ENCODE measurements at places on chromosomes 1 and 21.

DNA sequence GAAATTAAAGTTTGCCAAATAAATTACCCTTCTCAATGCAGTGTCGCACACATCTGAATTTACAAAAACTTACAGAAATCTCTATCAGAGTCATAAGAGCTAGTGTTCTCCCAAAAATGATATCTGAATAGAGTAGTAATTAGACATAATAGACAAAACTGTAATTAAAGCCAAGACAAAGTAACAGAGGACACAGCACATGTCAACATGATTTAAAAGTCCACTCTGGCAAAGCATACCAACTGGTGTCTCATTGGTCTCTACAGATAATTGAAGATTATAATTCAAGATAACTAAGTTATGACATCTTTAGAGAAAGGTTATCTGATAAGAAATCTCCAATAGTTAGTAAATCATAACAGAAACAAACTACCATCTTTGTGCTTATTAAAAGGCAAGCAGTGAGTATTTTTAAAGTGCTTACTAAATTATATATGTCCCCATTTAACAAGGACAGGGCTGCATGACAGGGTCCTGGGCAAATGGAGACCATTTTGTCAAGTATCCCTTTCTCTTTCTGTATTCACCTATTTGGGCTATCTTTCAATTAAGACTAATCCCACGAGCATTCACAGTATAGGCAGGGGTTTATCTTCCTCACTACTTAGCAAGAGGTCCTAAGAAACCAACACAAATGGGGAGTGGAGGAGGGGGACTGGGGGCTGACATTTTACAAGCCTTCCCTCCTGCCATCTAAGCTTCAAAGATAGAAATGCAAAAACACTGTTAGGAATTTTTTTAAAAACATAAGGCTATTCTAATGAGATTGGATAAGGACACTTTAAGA, 26.0 kb downstream of the PTP4A2 start:
- no peak for DNase-seq

DNA sequence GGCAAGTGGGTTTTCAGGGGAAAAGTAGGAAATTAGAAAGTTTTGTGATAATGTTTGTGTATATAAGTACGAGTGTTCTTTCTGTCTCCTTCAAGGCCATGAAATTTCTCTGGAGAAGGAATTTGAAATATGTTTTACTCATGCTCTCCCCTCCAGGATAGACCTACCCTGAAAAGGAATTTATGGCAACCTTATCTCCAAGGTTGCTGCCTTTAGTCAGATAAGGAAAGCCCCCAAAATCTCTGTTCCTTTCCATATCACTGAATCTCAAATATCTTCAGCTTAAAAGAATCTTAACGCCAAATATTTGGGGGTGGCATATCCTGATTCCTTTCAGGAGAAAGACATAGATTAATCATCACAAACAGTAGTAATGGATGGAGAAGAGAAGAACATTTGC, 499 bp upstream of the C4BPB start:
- no peak for DNase-seq

DNA sequence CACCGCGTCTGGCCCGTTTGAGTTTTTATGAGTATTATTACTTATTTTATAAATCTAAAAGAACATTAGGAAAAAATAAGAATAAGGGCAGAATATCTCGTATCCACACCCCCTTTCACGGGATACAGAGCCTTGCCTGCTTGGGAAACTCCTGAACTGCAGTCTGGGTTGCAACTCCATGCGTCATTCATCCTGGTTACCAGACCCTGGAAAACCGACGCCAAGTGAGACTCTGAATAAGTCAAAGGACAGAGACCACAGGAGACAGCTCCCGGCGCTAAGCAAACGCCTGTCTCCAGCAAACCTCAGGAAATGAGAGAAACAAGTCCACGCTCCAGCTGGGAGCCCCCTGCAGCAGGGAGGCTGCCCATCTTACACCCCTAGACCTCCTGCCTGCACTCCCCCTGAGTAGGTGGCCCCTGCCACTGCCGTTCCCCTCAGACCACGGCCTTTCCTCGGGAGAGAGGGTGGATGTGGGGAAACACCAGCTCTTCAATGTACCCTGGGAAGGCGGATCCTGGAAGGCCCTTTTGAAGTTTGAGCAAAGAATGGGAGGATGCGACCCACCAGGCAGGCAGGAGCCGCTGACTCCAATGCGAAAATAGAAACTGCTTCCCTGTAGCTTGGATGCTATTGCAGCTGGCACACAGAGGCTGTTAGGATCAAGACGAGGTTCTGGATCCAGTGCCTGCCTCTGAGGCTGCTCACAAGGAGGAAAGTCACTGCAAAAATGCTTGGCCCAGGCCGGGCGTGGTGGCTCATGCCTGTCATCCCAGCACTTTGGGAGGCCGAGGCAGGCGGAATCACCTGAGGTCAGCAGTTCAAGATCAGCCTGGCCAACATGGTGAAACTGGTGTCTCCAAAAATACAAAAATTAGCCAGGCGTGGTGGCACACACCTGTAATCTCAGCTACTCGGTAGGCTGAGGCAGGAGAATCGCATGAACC, 37.7 kb upstream of the GPR157 start:
- DNase-seq, result peak; percentile 77

GRCh38 chr21:31866077-31866511, 6.7 kb upstream of the HUNK start:
- DNase-seq, result peak; percentile 10

GRCh38 chr1:212721388-212722247, 22.0 kb upstream of the BATF3 start:
- DNase-seq, result peak; percentile 36

DNA sequence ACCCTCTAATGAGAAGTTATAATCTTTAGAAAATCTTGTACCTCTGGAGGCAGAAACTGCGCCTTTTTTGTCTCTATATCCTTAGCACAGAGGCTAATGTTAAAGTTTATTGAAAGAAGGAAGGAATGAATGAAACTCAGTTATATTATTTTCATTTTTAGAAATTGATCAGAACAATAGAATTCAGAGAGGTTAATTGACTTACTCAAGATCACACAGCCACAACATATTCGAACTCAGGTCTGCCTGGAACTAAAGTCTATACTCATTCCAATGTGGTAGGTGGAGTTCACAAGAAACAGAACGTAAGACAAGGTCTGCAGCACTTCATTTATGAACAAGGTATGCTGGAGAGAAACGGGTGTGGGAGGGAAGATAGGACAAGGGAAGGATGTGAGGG, 23.0 kb upstream of the ITPKB start:
- DNase-seq, result no peak

GRCh38 chr1:168974611-168975010, 131.9 kb upstream of the ATP1B1 start:
- no peak for DNase-seq

DNA sequence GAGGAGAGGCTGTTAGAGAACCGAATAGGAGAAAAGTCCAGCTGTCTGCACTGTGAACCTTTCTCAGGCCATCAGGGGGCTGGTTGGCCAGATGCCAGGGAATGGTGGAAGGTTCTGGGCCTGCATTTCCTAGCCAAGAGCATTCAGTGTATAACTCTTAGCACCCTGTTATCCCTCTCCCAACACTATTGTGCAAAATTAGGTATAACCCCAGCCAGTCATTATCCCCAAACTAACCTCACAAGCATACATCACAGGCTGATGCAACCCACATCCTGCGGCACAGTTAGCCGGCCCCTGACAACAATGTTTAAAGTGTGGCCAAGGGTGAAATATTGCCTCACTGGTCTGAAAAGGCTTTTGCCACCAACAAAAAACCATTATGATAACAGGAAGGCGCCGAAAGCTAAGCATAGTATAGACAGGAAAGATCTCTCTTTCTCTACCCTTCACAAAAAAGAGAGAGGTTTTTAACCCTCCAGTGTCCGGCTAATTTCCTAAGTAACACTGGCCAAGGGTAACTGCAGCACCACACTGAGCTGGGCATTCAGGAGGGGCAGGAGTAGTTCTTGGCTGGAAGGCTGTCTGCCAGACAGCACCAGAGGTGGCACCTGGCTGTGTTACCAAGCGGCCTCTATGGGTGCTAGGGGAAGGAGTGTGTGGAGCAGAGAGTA, 77.3 kb upstream of the BCAR3 start:
- peak; percentile 87 for DNase-seq

DNA sequence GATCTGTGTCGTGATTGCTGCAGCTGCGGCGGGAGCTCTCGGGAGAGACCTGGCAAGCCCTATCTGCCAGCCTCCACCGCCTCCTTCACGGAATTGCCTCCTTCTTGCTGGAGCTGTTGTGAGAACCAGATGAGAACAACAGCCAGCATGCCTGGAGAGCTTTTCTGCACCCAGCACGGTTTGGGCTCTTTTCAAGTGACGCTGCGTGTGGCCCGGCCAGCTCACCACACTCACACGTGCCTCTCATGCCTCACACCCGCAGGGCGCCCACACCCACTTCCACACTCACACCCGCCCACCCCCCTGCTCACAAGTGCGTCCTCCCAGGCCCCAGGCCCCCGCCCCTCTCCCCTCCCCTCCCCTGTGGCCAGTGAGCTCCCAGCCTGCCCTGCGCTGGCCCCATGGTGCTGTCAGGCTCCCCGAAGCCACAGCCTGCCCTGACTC, 135.7 kb upstream of the RUNX3 start:
- DNase-seq, result no peak

DNA sequence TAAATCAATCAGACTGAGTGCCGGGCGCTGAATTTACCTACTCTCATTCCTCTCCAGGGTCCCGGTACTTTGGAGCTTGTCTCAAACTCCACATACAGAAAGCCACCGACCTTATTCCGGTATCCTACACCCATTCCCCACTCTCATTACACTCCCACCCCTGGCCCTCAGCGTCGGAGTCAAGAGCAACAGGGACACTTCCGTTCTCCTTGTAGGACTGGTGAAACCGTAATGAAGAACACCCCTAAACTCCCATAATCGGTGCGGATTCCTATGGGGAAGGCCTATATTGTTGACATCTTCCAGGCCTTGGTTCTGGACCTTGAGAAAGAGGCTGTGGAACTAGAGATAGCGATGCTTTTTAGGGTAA, 798 bp downstream of the ZBED6 start:
- DNase-seq, result no peak

DNA sequence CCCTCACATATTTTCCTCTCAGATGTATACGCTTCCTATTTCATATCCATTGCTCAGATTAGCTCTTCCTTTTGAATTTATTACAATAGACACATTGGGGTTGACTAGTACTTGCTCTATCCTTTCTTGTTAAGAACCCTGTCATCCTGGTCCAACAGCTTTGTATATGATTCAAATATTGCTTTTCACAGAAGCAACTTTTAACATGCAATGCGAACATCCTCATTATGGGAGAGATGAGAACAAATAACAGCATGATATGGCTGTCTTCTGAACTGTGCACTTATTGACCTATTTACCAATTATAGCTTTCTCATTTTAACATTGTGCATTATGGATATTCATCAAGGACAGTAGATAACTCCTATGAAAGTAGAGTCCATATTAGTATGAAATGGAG, 510.8 kb downstream of the PTPRC start:
- no peak for DNase-seq

- no peak for DNase-seq
Observed at GRCh38 chr1:243628476-243628907, 221.6 kb downstream of the AKT3 start.

DNA sequence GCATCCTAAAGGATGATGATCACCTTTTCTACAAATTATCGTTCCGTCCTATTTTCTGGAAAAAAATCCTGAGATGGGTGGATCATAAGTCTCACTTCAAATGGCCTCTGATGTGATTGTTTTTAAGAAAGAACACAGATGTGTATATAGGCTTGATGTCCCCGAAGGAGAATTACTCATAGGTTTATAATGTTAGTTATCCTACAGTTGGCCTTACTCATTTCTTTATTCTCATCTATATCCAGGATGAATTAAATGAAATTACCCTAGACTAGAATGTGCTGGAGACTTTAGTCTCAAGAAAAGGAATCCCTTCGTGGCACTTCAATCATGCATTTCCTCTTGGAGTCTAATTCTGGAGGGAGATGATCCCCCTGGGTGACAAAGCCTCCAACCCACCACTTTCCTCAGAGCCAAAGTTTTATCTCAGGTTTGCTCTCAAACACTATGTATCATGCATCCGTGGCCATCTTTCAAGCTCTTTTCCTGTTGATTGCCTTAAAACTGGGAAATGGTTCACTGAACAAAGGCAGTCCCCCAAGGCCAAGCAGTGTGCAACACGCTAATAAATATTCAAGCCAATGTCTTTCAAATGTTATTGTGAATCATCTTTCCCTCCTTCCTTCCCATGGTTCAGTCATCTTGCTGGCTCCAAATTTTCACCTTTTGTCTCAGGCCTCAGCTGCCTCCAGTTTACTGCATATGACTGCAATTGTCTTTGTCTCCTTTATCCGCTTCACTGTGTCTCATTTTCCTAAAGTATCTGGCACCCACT, 32.5 kb upstream of the SMYD2 start:
- DNase-seq, result no peak

DNA sequence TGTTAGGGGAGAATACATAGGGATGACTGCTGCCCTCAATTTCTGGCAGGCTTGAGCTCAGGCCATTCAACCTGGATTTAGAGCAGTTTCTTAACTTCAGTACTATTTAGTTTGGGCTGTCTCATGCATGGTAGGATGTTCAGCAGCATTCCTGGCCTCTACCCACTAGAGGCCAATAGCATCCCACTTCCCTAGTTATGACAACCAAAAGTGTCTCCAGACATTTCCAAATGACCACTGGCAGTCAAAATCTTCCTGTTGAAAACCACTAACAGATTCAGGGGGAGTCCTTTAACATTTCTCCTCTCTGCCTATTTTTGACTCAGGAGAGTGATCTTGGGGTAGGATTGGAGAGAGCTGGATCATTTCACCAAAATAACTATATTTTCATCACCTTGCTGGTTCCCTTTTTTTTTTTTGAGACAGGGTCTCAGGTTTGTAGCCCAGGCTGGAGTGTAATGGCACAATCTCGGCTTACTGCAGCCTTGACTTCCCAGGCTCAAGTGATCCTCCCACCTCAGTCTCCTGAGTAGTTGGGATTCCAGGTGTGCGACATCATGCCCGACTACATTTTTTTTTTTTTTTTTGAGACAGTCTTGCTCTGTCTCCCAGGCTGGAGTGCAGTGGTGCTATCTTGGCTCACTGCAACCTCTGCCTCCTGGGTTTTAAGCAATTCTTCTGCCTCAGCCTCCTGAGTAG, 8.7 kb downstream of the GNAT2 start:
- DNase-seq, result no peak

- DNase-seq, result no peak
Observed at GRCh38 chr1:51877434-51878307, 856 bp downstream of the NRDC start.

DNA sequence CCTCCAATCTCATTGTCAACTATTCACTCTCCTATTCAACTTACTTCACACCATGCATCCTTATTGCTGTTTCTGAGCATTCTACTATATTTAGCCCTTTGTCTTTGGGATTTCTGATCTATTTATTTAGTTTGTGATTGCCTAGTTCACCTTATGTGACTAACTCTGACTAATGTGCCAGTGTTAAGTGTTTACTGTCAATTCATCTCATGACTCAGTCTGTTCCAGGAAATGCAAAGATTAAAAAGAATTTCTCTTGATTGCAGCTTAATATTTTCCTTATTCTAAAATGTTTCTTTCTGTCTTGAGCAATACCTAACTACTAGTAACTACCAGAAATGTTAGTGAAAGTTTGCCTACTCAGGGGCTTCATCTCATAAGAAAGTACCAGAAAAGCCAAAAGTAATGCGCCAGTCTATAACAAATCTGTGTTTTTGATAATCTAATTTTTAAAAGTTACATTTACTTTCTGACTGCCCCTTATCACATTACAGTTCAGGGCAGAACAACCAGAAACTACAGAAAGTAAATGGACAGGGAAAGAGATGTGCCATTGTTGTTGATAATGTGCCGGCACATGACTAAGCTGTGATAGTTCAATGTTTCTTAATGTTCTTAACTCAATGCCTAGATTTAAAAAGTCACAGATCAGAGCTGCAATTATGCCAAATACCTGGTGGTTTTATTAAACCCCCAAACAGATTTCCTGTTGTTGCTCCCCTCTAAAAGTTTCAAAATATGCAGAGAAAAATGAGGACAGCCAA, 556.5 kb downstream of the PTBP2 start:
- peak; percentile 63 for DNase-seq
